ENCODE measurements at places on chromosomes 12 and 14.

- DNase-seq, result no peak
These were observed 204.3 kb downstream of the ESR2 start for GRCh38 chr14:64089920-64090319.

DNA sequence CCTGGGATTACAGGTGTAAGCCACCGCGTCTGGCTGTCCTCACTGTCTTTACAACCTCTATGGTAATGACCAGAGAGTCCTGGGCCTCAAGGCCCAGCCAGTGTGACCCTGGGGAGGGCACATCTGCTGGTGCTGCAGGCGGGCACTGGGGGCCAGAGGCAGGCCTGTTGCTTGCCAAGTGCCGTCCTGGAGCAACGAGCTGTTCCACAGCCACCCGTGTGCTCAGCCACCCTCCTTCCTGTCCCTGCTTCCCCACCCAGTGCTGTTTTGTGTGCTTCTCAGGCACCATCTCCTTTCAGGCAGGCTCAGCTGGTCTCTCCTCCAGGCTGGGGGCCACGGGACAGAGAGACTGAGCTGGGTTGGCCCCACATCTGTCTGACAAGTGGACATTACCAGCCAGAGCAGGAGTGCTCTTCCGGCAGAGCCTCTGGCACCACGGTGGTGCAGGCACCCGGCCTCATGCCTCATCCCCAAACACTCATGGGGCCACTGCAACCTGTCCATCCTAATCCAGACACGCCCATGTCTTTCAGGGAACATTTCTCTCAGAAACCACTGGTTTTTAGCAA, 9.0 kb downstream of the SLC25A47 start:
- no peak for DNase-seq

DNA sequence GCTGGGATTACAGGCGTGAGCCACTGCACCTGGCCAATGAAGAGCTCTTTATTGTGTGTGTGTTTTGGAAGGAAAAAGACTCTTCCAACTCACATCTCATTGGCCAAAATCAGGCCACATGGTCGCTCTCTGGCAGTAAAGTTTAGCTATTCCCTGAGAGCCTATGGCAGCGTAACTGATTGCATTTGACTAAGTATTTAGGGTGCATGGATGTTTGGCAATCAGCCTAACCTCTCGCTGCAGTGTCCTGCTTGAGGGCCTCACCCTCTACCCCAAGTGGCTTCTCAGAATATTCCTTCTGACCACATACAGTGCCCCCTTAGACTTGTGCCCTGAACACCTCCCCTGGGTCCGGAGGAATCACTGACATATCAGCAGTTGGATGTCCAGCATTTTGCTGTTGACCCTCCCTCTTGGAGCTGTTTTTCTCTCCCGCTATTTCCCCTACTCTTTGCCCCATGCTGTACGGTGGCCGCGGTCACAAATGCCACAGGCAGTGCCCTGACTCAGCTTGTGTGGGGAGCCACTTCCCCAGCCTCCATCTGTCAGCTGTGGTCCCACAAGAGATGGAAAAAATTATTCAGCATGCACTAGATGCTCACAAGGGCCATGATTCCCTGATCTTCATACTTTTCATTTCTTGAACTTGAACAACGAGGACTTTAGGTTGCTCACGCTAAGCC, 9.5 kb downstream of the PHETA1 start:
- DNase-seq, result no peak

- DNase-seq, result no peak
These were observed 288.0 kb downstream of the SLC6A15 start for GRCh38 chr12:84624601-84625000.

DNA sequence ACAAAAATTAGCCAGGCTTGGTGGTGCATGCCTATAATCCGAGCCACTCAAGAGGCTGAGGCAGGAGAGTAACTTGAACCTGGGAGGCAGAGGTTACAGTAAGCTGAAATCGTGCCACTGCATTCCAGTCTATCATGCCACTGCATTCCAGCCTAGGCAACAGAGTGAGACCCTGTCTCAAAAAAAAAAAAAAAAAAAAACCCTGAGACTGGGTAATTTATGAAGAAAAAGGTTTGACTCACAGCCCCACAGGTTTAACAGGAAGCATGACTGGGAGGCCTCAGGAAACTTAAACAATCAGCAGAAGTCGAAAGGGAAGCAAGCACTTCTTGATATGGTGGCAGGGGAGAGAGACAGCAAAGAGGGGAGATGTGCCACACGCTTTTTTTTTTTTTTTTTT, 123.2 kb downstream of the GXYLT1 start:
- DNase-seq, result peak; percentile 21

DNA sequence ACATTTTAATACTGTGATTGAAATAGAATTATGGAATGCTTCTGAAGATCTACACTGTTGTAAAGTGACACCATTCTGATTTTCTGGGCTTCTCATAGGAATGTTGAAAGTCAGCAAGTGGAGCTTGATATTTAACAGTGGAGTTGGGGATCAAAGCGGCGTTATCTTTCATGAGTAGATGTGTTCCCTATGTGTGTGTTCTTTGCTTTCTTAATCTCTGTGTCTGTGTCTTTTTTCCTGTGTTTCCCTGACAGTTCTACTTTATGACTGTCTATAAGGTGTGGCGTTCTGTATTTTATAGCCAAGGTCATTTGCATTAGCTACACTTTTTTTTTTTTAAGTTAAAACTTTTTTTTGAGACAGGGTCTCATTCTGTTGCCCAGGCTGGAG, 24.7 kb downstream of the SYNE2 start:
- peak; percentile 81 for DNase-seq

DNA sequence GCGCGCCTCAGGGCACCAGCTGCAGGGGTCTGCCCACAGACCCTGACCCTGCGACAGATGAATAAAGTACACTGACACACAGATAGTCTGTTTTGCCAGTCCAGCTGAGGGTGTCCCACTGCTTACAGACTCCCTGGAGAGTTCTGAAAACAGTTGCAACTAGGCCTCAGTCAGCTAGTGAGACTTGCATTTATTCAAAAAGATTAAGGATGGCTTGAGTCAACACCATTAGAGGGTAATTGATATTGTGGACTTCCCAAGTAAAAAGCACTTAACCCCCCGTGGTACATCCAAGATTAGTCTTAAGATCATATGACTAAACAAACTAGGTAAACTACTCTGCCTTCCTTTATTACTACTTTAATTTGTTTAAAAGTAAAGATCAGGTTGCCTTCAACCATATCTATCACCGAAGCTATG, 11.1 kb upstream of the PSEN1 start:
- DNase-seq, result no peak

GRCh38 chr12:44774815-44775411, 101.2 kb downstream of the NELL2 start:
- no peak for DNase-seq

- no peak for DNase-seq
These were observed 162.4 kb downstream of the CNTN1 start for GRCh38 chr12:40854604-40855003.

- peak; percentile 54 for DNase-seq
These were observed 35.7 kb upstream of the TMEM263 start for GRCh38 chr12:106919910-106920544.

- peak; percentile 1 for DNase-seq
These were observed 170.2 kb upstream of the FOXG1 start for GRCh38 chr14:28596391-28596790.

GRCh38 chr14:102928412-102929240, 6.2 kb downstream of the AMN start:
- DNase-seq, result peak; percentile 61

Measured in umbilical cord (tissue), 2 donors.